ENCODE measurements at places on chromosomes 6 and 20. TPM values are rescaled to one million over a fixed set of nuclear protein-coding genes. Genes with fewer than 3 reads are reported as not detected.
A peak's percentile ranks its signal among the peaks of the same experiment; 100 is the strongest.

GRCh38 chr6:30495993-30496392, 6.7 kb downstream of the HLA-E start:
- peaks cover 78% of the 10 kb centered on the region for H3K4me1 ChIP-seq
- peaks cover 33% of the 10 kb centered on the region for H3K36me3 ChIP-seq
- no peaks in the 10 kb centered on the region for H3K27me3 ChIP-seq
- DNase-seq, result no peak
- H3K27ac ChIP-seq, result peak overlapping the region; percentile 19

DNA sequence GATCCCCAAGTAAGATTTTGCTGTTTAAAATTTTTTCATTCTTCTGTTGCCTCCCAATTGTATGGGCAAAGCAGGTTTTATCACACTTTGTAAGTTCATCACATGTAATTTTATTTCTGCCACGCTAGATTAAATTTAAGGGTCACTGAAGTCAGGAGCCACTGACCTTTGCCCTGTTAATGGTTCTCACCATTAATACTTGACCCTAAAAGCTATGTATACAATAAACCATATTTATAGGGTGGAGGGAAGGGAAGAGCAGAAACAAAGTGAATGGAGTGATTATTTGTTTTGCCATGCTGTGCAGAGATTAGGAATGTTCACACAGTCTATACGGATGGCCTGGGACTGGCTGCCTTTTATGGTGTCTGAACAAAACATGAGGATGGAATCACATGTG, 186.7 kb downstream of the BMP2 start:
- no peak overlapping the region for H3K27ac ChIP-seq
- no peaks in the 10 kb centered on the region for H3K4me1 ChIP-seq
- H3K27me3 ChIP-seq, result no peaks in the 10 kb centered on the region
- H3K4me3 ChIP-seq, result no peak overlapping the region

GRCh38 chr6:130425537-130425936, 59.7 kb downstream of the TMEM200A start:
- no peak overlapping the region for H3K27ac ChIP-seq
- DNase-seq, result no peak
- no peaks in the 10 kb centered on the region for H3K27me3 ChIP-seq
- no peaks in the 10 kb centered on the region for H3K36me3 ChIP-seq
- H3K4me1 ChIP-seq, result no peaks in the 10 kb centered on the region
- no peak overlapping the region for H3K4me3 ChIP-seq

Gene TOMM6
- total RNA-seq, result 169 TPM

GRCh38 chr6:41427642-41428335, 92.4 kb downstream of the NCR2 start:
- H3K27ac ChIP-seq, result no peak overlapping the region
- DNase-seq, result peak; percentile 85
- peak overlapping the region; percentile 21 for H3K4me3 ChIP-seq

DNA sequence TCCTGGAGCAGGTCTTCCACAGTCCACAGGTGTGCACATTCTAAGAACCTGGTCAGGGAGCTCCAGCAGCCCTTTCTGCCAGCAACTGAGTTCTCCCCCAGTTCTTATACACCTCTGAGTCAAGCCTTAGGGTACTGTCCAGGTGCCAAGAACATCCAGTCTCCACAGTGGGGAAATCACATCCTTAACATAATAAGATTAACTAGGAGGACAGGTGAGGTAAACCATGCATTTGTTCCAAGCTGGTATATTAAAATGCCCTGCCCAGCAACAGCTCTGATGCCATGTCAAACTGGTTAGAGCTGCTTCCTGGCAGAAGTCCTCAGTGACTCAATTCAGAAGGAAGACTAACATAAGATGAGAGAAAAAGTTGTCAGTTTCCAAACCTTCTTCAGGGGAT, 303.9 kb upstream of the SGK1 start:
- H3K36me3 ChIP-seq, result no peaks in the 10 kb centered on the region
- no peak overlapping the region for H3K27ac ChIP-seq
- no peak overlapping the region for H3K4me3 ChIP-seq
- no peak for DNase-seq

GRCh38 chr20:45440891-45441685, 25.1 kb downstream of the PIGT start:
- no peaks in the 10 kb centered on the region for H3K36me3 ChIP-seq
- no peak overlapping the region for H3K27ac ChIP-seq
- peaks cover 7% of the 10 kb centered on the region for H3K4me1 ChIP-seq
- DNase-seq, result no peak
- H3K27me3 ChIP-seq, result no peaks in the 10 kb centered on the region

DNA sequence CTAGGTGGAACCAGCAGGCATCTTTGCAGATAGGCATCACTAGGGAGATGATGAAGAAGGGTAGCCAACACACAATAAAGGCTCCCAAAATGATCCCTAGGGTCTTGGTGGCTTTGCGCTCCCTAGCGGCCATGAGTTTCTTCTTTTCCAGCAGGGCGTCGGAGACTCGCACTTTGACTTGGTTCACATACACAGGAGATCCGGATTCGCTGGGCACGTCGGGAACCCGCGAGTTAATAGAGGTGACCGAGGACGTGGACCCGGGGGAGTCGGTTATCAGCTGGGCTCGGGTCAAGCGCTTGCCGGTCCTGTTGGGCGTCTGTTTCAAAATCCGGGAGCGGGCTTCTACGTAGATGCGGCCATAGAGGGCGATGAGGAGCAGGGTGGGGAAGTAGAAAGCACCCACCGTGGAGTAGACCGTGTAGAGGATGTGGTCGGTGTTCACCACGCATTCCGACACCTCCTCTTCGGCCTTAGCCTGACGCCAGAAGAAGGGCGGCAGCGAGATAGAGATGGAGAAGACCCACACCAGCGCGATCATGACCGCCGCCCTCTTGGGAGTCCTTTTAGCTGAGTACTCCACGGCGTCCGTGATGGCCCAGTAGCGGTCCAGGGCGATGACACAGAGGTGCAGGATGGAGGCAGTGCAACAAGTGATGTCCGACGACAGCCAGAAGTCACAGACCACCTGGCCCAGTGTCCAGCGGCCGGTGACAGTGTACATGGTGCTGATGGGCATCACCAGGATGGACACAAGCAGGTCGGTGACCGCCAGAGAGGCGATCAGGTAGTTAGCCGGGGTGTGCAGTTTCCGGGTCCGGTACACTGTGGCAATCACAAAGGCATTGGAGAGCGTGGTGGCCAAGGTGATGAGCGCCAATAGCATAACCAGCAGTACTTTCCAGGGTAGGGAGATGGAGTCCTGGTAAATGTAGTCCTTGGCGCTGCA, 658 bp downstream of the HTR1B start:
- H3K27me3 ChIP-seq, result peaks cover 44% of the 10 kb centered on the region
- H3K4me3 ChIP-seq, result no peak overlapping the region
- no peak overlapping the region for H3K27ac ChIP-seq
- DNase-seq, result no peak

Gene C6orf15
- not detected for total RNA-seq

Gene ZBTB46
- 9.2 TPM for total RNA-seq

Gene SLC22A23
- total RNA-seq, result 24.4 TPM

Gene LINC00237
- total RNA-seq, result not detected

DNA sequence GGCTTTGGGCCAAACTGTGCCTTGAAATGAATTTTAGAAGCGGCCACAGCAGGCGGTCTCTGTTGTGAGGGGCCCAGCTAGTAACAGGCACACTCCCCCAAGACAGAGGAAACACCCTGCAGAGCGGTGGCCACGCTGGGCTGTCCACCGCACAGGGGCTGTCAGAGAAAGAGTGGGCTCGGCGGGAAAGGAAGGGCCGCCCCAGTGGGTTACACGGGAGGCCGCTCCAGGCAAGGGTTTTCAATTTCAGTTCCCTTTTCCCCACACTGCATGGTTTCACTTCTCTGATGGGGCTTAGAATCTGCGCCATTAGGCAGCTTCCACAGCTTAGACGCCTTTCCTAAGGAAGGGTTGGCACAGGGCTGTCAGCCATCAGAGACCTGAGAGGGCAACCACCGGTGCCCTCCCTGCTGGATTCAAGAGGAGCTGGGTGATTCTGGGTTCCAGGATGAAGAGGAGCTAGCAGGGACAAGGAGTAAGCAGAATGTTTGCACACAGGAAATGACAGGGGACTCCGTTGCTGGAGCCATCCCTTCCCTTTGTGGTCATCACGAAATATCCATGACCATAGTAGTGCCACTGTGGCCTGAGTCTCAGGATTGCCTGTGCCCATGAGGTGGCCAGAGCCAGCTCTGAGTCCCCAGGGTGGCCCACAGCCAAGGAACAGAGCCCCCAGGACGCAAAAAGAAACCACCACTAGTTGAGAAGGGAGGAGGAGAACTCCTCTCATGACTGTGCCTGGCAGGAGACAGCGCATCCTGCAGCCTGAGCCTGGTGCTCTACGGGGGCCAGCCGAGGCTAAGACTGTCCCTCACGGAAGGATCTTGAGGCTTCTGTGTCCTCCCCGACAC, 282.7 kb downstream of the NRN1 start:
- H3K4me3 ChIP-seq, result no peak overlapping the region
- peak overlapping the region; percentile 71 for H3K27ac ChIP-seq
- no peaks in the 10 kb centered on the region for H3K27me3 ChIP-seq

Gene RHAG
- not detected for total RNA-seq

DNA sequence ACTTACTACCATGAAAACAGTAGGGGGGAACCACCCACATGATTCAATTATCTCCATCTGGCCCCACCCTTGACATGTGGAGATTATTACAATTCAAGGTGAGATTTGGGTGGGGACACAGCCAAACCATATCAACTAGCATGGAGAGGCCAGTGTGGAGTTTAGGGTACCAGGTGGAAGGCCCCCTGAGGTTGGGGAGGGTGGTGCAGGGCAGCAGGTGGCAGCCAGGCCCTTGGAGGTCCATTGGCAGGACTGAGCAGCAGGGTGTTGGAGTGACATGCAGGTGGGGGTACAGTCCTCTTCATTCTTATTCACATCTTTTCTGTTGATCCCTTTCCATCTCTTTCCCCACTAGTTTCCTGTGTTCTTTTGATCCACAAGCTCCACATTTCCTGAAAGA, 42.9 kb downstream of the PHACTR3 start:
- H3K4me1 ChIP-seq, result no peaks in the 10 kb centered on the region
- H3K27me3 ChIP-seq, result no peaks in the 10 kb centered on the region
- no peak overlapping the region for H3K27ac ChIP-seq
- no peaks in the 10 kb centered on the region for H3K36me3 ChIP-seq
- no peak overlapping the region for H3K4me3 ChIP-seq
- no peak for DNase-seq

GRCh38 chr20:46573234-46573633, 22.8 kb upstream of the OCSTAMP start:
- DNase-seq, result peak; percentile 20
- no peaks in the 10 kb centered on the region for H3K27me3 ChIP-seq
- H3K27ac ChIP-seq, result no peak overlapping the region
- no peaks in the 10 kb centered on the region for H3K36me3 ChIP-seq
- H3K4me1 ChIP-seq, result no peaks in the 10 kb centered on the region
- H3K4me3 ChIP-seq, result no peak overlapping the region

All from left lung (tissue), 14 donors.